BE2C (cell line): ENCODE measurements at places on chromosomes 4 and X.

DNA sequence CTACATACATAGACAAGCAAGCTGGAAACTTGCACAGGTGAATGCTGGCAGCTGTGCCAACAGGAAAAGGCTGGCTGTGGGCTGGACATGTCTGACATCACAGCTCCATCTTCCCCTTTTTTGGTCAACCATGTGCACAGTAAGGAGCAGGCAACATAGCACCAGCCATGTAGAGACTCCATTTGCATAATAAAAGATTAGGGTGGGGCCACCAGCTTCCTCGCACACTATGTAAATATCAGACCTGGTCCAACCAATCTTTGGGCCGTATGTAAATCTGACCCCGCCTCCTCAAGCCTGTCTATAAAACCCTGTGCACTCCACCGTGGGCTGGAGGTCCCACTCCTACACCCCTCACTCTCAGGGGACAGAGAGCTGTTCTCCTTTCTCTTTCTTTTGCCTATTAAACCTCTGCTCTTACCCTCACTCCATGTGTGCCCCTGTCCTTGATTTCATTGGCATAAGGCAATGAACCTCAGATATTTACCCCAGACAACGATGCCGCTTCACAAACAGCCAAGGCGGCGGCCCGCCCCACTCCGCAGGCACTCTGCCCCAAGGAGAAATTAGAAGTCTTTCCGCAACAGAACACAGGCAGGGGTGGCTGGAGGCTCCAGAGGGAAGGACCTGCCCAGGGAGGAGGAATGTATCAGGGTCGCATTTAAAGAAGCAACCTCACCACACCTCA lies 862.2 kb downstream of the TRIML1 start:
- peak; percentile 75 for DNase-seq

GRCh38 chr4:128468123-128468989 lies 180.7 kb upstream of the PGRMC2 start:
- peak; percentile 57 for DNase-seq

- DNase-seq, result no peak
These were observed 5.8 kb upstream of the CLNK start for GRCh38 chr4:10690185-10690907.

- DNase-seq, result no peak
These were observed 1.1 kb downstream of the BLOC1S4 start for GRCh38 chr4:6716958-6717655.

- no peak for DNase-seq
These were observed 99.1 kb upstream of the ADAD1 start for GRCh38 chr4:122279670-122280069.

DNA sequence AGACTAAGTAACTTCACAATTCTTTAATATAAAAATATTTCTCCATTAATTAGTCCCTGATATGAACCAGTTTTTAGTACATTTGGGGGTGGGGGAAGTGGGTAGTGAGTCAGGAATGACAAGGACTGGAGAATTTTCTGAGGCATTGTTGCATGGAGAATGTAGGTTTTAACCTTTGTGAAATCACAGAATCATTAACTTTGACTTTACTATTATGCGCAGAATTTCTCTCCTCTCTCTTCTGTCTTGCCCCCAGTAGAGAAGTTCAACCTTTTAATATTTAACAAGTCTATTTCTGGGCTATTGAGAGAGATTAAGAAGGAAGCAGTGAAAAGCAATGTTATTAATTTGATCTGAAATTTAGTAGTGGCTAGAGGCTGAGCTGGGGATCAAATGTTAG lies 597.0 kb downstream of the PCDH18 start:
- DNase-seq, result no peak

GRCh38 chr4:158786955-158787354 lies 18.1 kb downstream of the FNIP2 start:
- DNase-seq, result no peak

- DNase-seq, result peak; percentile 26
These were observed 96.5 kb upstream of the MAOA start for GRCh38 chrX:43559644-43560043.

- peak; percentile 75 for DNase-seq
These were observed at the start of gene VEGFC for GRCh38 chr4:176792326-176793059. VEGFC (minus strand) TSS chr4:176792922; CDS start chr4:176792311, 611 bp downstream.

DNA sequence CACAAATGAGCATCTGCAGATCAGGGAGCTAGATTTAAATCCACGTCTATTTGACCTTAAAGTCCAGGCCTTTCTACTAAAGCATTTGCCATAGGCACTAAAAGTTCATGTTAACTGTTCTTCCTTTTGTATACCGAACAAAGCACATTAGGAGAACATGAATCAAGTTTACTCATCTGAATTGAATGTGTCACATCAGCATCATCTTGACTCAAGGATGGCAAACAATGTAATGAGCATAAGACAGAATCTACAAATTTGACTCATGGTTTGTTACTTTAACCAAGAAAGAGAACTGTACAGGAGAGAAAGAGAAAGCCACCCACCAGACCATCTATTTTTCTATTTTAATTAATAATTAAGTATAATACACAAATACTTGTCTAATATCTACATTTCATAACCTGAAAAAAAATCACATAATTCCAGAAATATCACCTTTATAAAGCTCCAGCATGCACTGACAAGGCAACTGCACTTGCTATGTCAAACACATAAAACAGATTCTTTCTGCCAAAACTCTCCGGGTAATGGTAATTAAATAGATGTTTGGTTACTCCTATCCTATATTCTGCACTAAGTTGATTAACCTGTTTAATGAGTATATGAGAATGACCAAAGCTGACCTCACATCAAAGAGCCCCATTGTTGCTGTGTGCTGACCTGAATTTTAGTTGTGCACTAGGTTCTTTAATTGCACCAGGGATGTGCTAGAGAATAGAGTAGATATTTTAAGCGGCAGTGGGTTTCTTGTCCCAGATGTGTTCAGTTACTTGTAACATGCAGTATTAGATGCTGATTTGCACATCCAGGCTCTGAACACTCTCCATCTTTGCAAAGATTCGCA lies 42.5 kb upstream of the LEF1 start:
- DNase-seq, result no peak

DNA sequence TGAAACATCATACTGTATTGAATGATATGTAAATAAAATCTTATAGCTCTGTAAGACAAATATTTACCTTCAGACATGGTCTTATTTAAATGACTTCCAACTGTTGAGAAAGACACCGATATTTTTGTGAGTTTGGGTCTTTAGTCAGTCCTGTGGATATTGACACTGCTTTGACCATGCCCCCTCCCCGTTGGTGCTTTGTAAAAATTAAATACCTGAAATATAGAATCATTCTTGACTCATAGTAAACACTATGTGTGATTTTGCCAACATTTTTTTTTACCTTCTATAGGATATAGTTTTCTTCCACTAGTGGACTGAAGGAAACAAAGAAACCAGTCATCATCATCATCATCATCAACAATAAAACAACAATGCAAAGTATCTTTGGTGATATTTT lies 114.3 kb upstream of the HS3ST1 start:
- DNase-seq, result no peak

- DNase-seq, result no peak
These were observed 28.6 kb downstream of the PDGFC start for GRCh38 chr4:156942991-156943390.

DNA sequence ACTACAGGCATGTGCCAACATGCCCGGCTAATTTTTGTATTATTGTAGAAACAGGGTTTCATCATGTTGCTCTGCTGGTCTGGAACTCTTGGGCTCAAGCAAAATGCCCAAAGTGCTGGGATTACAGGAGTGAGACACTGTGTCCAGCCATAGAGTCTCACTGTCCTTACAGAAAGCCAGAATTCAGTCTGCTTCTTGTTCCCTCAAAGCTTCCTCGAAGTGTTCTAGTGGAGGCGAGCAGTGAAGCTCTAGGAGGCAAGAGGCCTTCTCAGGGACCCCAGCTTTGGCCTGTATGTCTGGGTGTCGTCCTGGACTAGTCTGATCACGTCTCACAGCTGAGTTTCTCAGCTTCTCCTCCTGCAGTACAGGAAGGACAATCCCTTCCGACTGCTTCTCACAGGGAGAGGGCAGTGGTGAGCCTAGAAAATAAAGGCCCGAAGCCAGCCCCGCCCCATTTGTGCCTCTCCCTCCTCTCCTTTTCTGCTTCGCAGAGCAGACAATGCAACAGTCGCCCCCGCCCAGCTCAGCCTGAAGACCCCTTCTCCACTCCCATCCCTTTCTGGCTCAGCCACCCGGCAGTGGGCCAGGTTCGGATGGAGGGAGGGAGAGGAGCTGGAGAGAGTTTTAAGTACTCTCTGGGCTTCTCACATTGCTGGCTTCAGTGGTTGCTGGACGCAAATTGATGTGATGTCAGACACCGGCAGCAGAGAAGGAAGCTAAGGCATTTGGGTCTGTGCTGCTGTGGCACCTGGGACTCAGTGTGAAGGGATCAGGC lies 11.1 kb upstream of the FAM3A start:
- DNase-seq, result peak; percentile 77

DNA sequence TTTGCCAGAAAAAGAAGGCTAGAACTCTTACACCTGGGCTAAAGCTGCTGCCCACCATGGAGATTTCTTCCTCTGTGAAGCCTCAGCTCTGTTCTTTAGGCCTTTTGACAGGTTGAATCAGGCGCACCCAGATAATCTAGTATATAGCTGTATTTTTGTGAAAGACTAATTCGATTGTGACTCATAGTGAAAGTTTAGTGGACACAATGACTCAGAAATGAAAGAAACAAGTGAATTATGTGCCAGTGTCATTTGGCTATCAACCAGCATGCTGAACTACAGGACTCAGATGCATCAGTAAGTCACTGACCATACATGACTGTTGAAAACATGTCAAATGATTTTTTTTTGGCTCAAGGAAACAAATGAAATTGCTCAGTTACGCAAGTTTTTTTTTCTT lies 425.4 kb downstream of the SLITRK2 start:
- no peak for DNase-seq
